Stimulated activated naive B cell treated with anti-CD40 and anti-IgM and Interleukin-4, amounts not matched to agents 10 μg/mL and 1 μg/mL and 100 μg/mL, for 72 hours (primary cell): ENCODE measurements at places on chromosomes 6 and 20.

DNA sequence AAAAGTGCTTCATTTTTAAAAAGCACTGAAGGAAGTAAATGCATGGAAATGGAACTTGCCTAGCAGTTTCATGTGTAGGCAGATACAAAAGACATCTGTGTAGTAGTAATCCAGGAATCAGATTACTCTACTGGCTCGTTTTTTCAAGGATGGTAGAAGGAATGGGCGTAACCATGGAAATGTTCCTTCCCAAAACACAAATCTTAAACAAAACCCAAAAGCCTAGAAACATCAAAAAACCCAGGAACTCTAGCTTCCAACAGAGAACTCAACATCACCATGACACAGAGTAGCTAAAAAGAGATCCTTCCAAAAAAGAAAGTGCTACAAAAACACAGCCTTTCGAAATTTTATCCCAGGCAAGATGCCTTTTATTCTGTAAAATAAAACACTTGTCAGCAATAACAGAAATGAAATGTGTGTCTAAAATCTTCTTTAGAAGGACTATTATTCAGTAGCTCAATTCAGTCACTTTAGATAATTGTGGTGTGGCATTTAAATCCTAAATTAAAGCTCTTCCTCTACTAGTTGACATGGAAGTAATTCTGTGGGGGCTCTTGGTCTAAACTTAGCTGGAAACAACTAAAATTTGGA is 81.7 kb downstream of the FAM217A start:
- DNase-seq = no peak

- no peak for DNase-seq
Observed at GRCh38 chr6:150263765-150264404, 104.9 kb upstream of the IYD start.

- no peak for DNase-seq
Observed at GRCh38 chr6:114142258-114142657, 171.3 kb upstream of the HDAC2 start.

GRCh38 chr6:108588586-108588985 is 27.9 kb downstream of the FOXO3 start:
- no peak for DNase-seq

DNA sequence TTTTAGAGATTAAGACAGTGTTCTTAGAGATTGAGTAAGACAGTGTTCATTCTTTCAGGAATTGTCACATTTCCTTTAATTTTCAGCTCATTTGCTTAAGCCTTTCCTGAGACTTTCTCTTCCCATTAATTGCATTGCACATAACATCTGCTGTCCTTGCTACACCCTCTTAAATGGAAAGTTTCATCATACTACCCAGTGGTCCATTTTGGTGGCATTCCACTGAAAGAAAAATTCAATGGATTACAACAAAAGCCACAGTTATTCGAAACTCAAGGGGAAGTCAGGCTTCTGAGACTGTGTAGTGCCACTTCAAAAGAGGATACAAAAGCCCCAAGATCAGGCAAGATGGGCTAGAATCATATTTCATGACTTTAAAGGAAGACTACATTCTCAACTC is 64.0 kb downstream of the RSPO3 start:
- no peak for DNase-seq

DNA sequence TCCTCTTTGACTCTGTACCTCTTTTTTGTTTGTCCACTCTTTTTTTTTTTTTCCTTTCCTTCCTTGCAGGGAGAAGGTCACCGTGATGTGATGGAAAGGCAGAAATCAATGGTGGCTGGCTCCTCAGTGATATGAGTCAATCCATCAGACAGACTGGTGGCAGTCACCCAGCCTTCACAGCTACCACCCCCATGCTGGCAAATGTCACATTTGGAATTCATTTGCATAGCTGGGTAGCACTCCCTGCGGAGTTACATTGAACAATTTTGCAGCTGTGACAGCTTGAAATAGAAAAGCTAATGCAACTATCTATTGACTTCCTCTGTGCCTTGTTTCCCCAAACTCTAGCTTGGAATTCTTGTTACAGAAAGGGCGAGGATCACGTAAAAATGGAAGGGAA is 668.4 kb downstream of the C6orf118 start:
- no peak for DNase-seq

DNA sequence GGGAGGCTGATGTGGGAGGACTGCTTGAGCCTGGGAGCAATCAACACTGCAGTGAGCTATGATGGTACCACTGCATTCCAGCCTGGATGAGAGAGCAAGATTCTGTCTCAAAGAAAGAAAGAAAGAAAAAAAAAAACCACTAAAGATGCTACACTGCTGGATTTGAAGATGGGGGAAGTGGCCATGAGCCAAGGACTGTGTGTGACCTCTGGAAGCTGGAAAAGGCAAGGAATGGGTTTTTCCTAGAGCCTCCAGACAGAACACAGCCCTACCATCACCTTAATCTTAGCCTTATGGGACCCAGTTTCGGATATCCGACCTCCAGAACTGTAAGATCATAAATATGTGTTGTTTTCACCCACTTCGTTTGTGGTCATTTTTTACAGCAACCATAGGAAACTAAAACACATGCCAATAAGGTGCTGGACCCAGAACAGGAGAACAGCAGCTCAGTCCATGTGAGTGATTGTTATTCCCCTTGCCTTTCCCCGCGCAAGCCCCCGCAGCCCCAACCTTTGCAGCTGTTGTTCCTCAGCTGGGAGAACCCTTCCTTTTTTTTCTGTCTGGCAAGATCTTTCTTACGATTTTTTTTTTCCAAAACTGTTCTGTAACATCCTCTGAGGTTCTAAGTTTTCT is 11.1 kb upstream of the VAPB start:
- DNase-seq = no peak

GRCh38 chr6:125303512-125303854 is 1.7 kb upstream of the HDDC2 start:
- DNase-seq = no peak

DNA sequence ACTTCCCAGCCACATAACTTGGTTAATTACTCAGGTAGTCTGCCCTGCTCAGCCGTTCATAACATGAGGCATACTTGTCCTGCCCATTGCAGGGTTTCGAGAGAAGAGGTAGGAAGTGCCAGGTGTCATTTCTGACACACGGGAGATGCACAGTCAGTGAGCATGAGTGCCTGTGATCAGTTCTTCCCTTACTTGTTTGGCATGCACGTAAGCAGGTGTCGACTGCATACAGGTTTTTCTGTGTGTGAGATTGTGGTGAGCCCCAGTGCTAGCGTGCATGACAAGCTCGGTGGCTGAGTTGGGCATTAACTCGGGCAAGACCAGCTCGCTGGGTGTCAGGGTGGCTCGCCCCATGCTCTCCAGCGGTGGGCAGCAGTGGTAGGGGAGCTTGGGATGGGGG is 51.2 kb upstream of the SLC22A1 start:
- peak; percentile 10 for DNase-seq

DNA sequence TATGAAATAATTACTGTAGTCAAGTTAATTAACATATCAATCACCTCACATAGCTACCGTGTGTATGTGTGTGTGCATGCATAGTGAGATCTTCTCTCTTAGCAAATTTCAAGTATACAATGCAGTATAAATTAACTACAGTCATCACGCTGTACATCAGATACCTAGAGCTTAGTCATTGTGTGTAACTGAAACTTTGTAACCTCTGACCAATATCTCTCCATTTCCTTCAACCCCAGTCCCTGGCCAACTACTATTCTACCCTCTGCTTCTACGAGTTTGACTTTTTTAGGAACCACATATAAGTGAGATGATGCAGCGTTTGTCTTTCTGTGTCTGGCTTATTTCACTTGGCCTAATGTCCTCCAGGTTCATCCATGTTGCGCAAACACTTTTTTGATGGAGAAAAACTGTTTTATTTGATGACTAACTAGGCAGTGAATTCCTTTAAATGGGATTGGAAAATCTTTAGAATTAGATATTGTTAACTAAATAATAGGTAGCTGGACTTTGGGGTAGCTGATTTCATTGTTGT is 459.5 kb downstream of the DHX35 start:
- DNase-seq = no peak

- no peak for DNase-seq
Observed at GRCh38 chr6:83978324-83978734, 55.2 kb upstream of the MRAP2 start.

GRCh38 chr6:548091-548490 is 108.8 kb downstream of the HUS1B start:
- no peak for DNase-seq

DNA sequence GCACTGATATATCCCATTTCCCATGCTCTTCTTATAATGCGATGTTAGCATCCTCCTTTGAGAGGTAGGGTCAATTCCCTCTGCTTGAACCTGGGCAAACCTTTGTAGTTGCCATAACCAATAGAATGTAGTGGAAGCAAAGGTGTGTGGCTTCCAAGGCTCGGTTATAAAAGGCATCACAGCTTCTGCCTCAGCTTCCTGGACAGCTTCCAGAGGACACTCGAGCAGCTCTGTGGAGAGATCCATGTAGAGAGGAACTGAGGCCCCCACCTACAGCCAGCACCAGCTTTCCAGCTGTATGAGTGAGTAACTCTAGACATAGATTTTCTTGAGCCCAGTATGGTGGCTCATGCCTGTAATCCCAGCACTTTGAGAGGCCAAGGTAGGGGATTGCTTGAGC is 36.7 kb downstream of the FGD2 start:
- no peak for DNase-seq

GRCh38 chr6:135179372-135179771 is 1.7 kb upstream of the MYB start:
- no peak for DNase-seq

GRCh38 chr6:100266494-100267401 is 198.0 kb downstream of the SIM1 start:
- DNase-seq = no peak

GRCh38 chr20:41425180-41425884 is 58.7 kb upstream of the EMILIN3 start:
- no peak for DNase-seq

DNA sequence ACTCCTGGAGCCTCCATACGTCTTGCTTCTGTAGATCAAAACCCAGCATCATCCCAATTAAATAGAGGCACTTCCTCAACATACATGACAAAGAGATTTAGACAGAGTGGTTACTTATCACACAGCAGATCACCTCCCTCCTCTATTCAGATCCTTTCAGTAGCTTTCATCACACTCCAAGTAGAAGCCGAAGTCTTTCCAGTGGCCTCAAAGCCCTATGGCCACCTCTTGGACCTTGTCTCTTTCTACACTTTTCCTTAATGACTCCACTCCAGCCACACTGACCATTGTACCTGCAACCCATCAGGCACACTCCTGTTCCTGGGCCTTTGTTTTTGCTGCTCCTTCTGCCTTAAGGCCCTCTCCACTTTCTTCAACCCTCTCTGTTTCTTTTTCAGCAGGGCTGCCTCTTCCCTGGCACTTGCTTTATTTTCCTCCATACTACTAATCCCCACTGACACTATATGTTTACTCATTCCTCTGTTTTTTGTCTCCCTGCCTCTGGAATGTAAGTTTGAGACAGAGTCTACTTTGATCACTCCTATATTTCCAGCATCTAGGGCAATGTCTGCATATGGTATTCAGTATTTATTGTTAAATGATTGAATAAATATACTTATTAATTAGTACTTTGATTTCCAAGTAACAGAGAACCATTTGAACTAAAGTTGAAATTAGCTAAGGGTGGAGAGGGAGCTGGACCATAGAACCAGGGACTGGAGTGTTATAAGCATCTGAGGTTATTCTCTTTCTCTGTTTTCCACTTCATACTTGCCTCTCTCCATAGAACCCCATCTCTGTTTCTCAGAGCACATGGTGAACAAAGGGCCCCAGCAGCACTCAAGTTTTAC is 43.4 kb upstream of the TRAM2 start:
- no peak for DNase-seq

DNA sequence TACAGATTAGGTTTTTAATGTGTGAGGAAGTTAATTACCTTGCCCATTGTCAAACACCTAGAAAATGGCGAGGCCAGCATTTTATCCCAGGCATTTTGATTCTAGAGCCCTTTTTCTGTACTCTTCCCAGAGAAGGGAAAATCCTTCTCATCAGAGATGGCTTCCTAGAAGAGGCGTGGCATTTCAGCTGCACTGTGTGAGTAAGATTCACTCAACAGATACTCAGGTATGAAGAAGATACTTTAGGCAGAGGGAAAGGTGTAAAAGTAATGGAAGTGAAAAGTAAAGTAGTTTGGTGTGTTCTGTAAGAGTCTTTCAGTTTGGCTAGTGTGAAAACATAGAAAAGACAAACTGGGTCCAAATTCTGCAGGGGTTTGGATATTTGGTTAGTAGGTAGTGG is 113.8 kb downstream of the MAP3K4 start:
- no peak for DNase-seq

GRCh38 chr20:22752324-22752723 is 168.0 kb upstream of the FOXA2 start:
- DNase-seq = no peak

GRCh38 chr6:39902786-39903465 is 31.3 kb downstream of the MOCS1 start:
- no peak for DNase-seq

- no peak for DNase-seq
Observed at GRCh38 chr6:408599-409102, 17.1 kb downstream of the IRF4 start.

DNA sequence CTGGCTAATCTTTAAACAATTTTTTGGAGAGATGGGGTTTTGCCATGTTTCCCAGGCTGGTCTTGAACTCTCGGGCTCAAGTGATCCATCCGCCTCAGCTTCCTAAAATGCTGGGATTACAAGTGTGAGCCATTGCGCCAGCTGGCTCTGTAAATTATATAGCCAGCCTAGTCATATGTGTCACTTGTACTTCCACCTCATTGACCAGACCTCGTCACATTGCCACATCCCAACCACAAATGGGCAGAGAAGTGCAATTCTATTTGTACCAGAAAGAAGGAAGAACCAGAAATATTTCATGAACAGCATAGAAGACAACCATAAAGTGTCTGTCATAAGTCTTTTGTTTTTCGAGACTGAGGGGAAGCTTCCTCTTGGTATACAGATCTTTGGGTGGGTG is 304.9 kb upstream of the RNF24 start:
- no peak for DNase-seq

DNA sequence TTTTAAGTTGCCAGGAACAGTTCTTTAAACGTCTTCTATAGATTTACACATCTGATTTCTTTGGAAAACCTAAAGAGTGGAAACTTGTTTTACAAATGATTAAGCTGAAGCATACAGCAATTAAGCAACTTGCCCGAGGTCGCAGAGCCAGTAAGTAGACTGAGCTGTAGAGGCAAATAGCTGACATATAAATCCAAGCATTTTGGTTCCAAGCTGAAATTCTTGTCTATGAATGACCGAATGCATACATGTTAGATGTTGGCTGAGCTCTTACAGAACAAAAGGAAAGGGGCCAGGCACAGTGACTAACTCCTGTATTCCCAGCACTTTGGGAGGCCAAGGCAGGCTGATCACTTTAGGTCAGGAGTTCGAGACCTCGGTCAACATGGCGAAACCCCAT is 101.8 kb upstream of the SGK1 start:
- no peak for DNase-seq

DNA sequence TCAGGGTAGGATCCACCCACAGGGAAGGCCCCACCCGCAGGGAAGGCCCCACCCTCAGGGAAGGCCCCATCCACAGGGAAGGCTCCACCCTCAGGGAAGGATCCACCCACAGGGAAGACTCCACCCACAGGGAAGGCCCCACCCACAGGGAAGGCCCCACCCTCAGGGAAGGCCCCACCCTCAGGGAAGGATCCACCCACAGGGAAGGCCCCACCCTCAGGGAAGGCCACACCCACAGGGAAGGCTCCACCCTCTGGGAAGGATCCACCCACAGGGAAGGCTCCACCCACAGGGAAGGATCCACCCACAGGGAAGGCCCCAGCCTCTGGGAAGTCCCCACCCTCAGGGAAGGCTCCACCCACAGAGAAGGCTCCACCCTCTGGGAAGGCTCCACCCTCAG is 40.5 kb downstream of the KCNQ2 start:
- no peak for DNase-seq
